ENCODE measurements at places on chromosomes 2 and 18. TPM values are rescaled to one million over a fixed set of nuclear protein-coding genes. Genes with fewer than 3 reads are reported as not detected.

DNA sequence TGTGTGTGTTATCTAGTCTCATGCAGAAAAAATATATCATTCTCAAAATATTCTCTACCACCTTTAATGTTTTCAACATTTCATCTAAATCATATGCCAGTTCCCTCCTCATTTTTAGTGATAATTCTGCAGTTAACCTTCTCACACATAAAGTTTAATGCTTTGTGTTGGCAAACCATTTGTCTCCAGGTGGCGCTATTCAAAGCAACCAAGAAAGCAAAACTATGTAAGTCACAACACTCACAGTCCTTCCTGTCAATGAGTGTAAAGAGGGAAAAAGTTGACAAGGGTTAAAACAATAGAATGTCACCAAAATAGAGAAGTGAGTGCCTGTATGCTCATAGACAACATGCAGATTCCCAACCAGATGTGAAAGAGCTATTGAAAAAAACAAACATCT lies 961.6 kb upstream of the LRRTM1 start:
- DNase-seq: no peak
- no peak overlapping the region for H3K27ac ChIP-seq
- no peaks in the 10 kb centered on the region for H3K36me3 ChIP-seq
- H3K27me3 ChIP-seq: no peaks in the 10 kb centered on the region
- no peak overlapping the region for H3K4me3 ChIP-seq

DNA sequence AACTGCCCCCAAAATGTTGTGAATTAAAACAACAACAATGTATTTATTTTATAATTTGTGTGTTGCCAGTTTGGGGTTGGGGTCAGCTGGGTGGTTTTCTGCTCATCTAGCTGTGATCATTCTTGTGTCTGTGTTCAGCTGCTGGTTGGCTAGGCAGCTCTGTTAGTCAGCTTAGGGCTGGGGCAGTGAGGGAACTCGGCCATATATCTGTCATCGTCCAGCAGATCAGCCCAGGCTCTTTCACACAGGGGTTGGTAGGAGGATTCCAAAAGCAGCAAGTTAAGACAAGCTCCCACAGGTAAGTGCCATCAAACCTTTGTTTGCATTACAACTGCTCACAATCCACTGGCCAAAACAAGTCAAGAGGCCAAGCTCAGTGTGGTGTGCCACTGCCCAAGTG lies 121.5 kb downstream of the LPIN1 start:
- peaks cover 9% of the 10 kb centered on the region for H3K4me1 ChIP-seq
- H3K4me3 ChIP-seq: no peak overlapping the region
- no peaks in the 10 kb centered on the region for H3K27me3 ChIP-seq
- no peaks in the 10 kb centered on the region for H3K36me3 ChIP-seq

- no peaks in the 10 kb centered on the region for H3K27me3 ChIP-seq
- H3K4me1 ChIP-seq: no peaks in the 10 kb centered on the region
- no peak for DNase-seq
Measured at GRCh38 chr2:177746358-177746757, 326.2 kb downstream of the PDE11A start.

- no peaks in the 10 kb centered on the region for H3K4me1 ChIP-seq
- no peaks in the 10 kb centered on the region for H3K36me3 ChIP-seq
- H3K4me3 ChIP-seq: no peak overlapping the region
- DNase-seq: no peak
Measured at GRCh38 chr18:79185648-79186047, 116.5 kb downstream of the ATP9B start.

DNA sequence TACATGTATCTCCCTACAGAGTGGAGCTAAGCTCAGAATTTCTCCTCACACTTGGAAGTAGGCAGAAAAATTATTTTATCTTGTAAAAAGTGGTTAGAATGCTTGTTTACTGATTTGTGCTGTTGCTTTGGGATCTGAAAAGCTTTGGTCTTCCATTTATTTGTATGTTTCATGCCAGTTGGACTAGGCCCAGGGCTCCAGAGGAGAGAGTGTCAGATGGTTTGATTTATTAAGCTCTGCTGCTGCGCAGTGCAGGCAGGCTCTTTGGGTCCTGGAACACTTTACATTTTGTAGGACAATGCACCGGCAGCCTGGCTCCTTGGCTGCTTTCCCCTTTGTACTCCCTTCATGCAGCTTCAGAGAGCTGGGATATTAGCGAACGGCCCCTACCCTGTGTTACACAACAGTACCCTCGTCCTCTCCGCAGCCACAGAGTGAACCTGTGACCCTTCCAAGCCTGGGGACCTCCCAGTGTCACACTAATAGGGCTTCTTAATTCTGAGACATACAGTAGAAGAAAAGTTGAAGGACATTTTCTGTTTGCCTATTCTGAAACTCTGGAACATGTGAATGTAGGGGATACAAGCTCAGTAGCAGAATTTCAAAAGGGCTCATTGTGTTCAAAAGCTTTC lies 56.7 kb upstream of the EML6 start:
- H3K27ac ChIP-seq: peak overlapping the region; percentile 53
- DNase-seq: no peak
- H3K4me3 ChIP-seq: no peak overlapping the region

DNA sequence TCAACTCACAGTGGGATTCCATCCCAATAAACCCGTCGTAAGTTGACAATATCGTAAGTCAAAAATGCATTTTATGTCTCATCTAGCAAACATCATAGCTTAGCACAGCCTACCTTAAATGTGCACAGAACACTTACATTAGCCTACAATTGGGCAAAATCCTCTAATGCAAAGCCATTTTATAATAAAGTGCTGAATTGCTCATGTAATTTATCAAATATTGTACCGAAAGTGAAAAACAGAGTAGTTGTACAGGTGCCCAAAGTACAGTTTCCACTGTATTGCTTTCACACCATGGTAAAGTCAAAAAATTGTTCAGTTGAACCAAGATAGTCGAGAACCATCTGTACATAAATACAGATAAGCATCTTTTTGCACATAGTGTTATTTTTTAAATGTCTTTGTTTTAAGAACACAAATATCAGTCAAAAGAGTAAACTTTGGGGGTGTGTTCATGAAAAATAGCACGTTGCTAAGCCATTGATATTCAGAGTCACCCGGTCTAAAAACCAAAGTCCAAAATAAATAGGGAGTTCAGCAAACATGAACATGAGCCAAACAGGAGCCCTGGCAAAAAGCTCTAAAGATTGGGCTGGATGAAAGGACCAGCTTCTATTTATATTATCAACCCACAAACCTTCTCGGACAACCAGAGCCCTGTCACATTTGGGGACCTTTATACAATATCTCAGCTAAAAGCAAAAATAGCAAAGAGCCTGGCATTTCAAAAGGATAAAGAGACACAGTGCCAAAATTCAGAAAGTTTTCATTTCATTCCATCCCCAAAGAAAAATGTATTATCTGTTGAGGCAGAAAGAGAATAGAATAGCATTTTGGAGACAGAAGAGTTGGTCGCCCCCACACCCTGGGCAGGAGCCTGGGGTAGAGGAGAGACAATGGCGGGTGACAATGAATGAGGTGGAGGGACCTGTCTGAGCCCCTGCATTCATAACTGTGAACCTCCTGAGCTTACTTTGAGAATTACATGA lies 105.9 kb upstream of the SH3BP4 start:
- H3K27me3 ChIP-seq: no peaks in the 10 kb centered on the region
- no peak overlapping the region for H3K4me3 ChIP-seq
- DNase-seq: no peak
- no peaks in the 10 kb centered on the region for H3K36me3 ChIP-seq

- DNase-seq: peak; percentile 54
- no peak overlapping the region for H3K4me3 ChIP-seq
- no peak overlapping the region for H3K27ac ChIP-seq
- H3K27me3 ChIP-seq: no peaks in the 10 kb centered on the region
Measured at GRCh38 chr2:8636041-8636491, 45.8 kb upstream of the ID2 start.

DNA sequence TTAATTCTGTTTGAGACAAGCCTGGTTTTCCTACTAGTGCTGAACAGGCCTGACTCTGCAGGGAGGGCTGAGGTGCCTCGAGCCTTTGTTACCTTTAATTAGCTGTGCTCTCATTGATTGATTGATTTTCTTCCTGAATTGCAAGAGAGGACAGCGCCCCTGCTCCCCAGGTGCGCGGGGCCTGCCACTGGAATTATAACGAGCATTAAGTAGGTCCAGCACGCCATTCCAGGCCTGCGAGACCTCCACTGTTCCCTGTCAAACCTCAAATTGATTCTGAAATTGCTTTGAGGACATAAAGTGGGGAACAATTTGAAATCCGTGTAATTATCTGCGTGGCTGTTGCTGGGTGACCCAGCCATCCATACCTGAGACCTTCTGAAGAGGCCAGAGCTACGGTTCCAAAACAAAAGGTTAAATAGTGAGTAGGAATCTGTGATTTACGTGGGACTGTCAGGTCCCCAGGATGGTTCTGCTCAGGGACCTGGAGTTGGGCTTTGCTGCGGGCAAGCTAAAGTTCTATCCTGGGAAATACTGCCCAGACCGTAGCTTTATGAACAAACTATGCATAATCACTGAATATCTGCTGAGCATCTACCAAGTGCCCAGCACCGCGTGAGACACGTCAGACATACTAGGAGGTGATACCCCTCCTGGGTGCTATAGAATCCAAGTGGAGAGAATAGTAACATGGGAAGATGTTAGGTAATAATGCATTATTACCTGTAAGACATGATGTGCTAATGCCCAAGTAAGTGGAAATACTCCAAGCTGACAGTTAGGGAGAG lies 104.1 kb downstream of the ZBTB7C start:
- no peaks in the 10 kb centered on the region for H3K36me3 ChIP-seq
- no peak overlapping the region for H3K4me3 ChIP-seq
- peaks cover 41% of the 10 kb centered on the region for H3K4me1 ChIP-seq
- H3K27me3 ChIP-seq: no peaks in the 10 kb centered on the region
- H3K27ac ChIP-seq: no peak overlapping the region

DNA sequence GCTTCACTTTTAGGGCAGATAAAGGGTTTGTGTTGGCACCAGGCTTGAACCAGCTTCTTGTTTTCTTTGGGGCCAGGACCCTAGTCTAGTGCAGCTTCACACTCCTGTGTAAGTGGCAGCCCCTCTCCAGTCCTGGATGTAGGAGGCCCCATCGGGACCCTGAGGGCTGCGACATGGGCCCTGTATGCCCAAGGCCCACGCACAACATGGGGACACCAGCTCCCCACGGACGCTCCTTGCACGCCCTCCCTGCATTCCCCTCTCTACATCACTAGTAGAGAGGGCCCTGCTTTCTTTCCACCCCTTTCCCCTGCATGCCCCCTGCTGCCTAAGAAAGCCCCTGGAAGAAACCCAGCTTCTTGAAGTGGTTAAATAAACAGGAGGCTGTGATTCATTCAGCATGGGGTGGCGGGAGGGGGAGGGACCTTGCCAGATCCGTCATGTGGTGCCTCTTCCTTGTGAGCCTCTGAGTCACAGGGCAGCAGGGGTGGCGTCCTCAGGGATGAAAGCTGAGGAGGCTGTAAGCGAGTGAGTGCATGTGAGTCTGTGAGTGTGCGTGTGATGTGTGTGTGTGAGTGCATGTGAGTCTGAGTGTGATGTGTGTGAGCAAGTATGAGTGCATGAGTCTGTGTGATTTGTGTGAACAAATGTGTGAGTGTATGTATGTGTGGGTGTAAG lies 42.5 kb downstream of the COPS8 start:
- no peaks in the 10 kb centered on the region for H3K4me1 ChIP-seq
- no peak for DNase-seq
- no peaks in the 10 kb centered on the region for H3K27me3 ChIP-seq

DNA sequence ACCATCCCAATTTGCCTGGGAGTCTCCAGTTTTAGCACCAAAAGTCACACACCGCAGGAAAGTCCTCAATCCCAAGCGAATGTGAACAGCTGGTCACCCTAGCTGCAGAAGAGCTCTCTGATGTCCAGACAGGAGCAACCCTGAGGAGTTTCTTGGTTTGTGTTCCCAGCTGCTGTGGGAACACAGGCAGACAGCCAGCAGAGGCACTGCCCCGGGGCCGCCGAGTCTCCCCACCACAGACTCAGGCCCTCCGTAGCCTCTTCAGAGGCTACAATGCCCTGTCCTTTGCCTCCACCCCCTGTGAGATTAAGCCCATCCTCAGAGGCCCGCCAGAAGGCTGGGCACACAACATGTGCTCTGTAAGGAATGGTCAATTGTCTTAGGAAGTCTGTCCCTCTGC lies 111.5 kb downstream of the TTC32 start:
- no peak for DNase-seq
- H3K4me1 ChIP-seq: no peaks in the 10 kb centered on the region
- no peak overlapping the region for H3K4me3 ChIP-seq
- no peaks in the 10 kb centered on the region for H3K36me3 ChIP-seq
- H3K27ac ChIP-seq: no peak overlapping the region

DNA sequence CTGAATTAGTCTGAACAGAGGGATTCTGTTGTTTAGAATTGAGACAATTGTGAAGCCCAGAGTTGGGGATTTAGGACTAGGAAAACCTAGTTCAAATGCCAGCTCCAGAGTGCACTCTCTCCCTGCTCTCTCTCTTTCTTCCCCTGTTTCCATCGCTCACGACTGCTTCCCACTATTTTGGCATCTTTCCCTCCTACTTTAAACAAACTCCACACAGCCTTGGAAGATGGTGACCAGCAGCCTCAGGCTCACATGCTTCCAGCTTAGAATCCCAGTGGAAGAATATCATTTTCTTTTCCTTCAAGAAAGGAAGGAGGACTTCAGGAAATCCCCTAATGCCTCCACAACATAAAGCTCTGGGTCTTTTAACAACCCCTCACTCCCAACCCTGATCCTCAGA lies 6.1 kb upstream of the DNMT3A start:
- peaks cover 3% of the 10 kb centered on the region for H3K4me1 ChIP-seq
- DNase-seq: no peak
- H3K4me3 ChIP-seq: no peak overlapping the region

GRCh38 chr2:134630504-134631159 lies 88.2 kb downstream of the TMEM163 start:
- no peaks in the 10 kb centered on the region for H3K4me1 ChIP-seq
- H3K36me3 ChIP-seq: no peaks in the 10 kb centered on the region
- no peak overlapping the region for H3K27ac ChIP-seq
- no peaks in the 10 kb centered on the region for H3K27me3 ChIP-seq

DNA sequence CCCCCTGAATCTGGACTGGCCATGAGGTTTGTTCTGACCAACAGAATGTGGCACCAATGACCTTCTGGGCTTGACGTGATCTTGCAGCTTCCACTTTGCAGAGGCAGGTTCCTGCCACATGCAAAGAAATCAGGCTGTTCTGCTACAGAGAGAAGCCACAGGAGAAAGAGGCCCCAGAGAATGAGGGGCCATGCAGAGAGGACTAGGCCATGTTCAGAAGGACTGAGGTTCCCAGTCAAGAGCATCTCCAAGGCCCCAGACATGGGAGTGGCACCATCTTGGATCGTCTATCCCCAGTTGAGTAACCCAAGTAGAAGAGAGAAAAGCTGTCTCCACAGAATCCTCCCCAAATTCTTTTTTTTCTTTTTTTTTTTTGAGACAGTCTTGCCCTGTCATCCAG lies 131.1 kb downstream of the ZBTB7C start:
- H3K4me3 ChIP-seq: no peak overlapping the region
- H3K27ac ChIP-seq: no peak overlapping the region
- H3K27me3 ChIP-seq: no peaks in the 10 kb centered on the region
- no peak for DNase-seq
- H3K4me1 ChIP-seq: no peaks in the 10 kb centered on the region

Gene GAL3ST2
- total RNA-seq: not detected

Gene IL36G
- total RNA-seq: not detected

Gene DLGAP1
- 1.9 TPM for total RNA-seq

Gene CRYGD
- total RNA-seq: not detected

Gene KATNAL2
- 6.8 TPM for total RNA-seq

Gene PROKR1
- not detected for total RNA-seq

Gene SLC39A10
- 47.7 TPM for total RNA-seq

Gene DPYSL5
- not detected for total RNA-seq

Gene CD207
- 0.76 TPM for total RNA-seq
